ENCODE measurements at places on chromosomes 7 and 10. TPM values are rescaled to one million over a fixed set of nuclear protein-coding genes. Genes with fewer than 3 reads are reported as not detected.

The PIK3CG gene
- 3.1 TPM for polyA plus RNA-seq

DNA sequence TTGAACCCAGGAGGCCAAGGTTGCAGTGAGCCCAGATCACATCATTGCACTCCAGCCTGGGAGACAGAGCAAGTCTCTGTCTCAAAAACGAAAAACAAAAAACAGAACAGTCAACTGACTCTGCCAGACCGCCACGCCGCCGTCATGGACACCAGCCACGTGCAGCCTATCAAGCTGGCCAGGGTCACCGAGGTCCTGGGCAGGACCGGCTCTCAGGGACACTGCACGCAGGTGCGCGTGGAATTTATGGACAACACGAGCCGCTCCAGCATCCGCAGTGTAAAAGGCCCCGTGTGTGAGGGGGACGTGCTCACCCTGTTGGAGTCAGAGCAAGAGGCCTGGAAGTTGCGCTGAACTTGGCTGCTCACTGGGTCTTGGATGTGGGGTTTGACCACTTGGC lies 470.0 kb downstream of the CALN1 start:
- no peak for DNase-seq

The TRIM50 gene
- polyA plus RNA-seq = 0.55 TPM

- DNase-seq = no peak
Observed at GRCh38 chr7:2566890-2567678, 8.3 kb downstream of the IQCE start.

The XRCC2 gene
- 4.7 TPM for polyA plus RNA-seq
